ENCODE measurements at places on chromosomes 1 and 21.

DNA sequence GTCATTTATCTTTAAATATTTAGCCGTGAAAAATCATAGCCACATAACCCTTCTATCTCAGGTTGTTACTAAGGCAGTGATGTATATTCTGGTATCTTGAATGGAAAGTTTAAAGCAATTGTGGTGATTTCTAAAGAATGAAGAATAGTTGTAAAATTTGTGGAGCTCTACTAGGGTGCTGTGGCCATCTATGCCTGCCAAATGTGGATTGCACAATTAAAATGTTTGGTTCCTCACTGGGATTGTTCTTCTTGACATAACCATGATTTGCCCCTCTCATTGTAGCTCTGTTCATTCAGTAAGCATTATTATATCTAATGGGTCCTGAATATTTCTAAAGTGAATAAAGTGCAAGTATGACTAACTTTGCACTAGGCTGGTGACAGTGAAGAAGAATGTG lies 50.1 kb downstream of the AK4 start:
- DNase-seq = no peak

GRCh38 chr1:89807983-89808382 lies 12.8 kb upstream of the LRRC8D start:
- no peak for DNase-seq

GRCh38 chr21:35222021-35222420 lies 172.9 kb upstream of the RUNX1 start:
- no peak for DNase-seq

DNA sequence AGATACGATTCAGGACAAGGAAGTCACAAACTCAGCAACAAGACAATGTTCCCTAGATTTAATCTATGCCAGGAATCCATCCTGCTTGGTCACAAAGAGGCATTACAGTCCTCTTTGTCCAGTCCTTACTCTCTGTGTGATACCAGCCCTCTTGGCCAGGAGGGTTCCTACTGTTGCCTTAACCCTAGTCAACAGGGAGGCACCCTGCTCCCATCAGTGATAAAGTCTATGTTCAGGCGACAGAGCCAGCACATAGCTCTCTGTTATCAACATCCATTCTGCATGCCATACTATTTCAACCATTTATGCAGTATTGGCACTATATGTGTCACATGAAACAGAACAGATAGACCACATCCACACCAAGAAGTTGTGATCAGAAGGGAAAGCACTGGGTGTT lies 4.4 kb upstream of the NPL start:
- DNase-seq = no peak

GRCh38 chr1:159187647-159188374 lies 16.4 kb downstream of the CADM3 start:
- DNase-seq = no peak

- no peak for DNase-seq
Measured at GRCh38 chr1:162019006-162019405, 4.7 kb downstream of the OLFML2B start.

DNA sequence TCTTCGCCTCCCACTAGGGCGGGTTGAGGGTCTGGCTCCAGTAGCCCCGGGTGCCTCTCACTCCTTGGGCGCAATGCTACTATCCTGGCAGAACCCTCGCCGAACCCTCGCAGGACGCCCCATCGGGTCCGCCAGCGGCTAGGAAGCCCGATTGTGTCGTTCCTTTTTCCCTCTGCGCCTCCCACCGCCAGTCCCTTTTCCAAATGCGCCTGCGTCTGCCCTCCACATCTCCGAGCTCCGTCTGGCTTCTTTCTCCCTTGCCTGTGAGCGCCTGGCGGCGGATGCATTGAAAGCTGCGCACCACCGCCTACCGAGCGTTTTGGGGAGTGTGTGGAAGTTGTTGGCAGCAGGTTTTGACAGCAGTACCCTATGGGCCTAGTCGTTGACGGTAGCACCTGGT lies 1.0 kb upstream of the DIRAS3 start:
- peak; percentile 39 for DNase-seq

DNA sequence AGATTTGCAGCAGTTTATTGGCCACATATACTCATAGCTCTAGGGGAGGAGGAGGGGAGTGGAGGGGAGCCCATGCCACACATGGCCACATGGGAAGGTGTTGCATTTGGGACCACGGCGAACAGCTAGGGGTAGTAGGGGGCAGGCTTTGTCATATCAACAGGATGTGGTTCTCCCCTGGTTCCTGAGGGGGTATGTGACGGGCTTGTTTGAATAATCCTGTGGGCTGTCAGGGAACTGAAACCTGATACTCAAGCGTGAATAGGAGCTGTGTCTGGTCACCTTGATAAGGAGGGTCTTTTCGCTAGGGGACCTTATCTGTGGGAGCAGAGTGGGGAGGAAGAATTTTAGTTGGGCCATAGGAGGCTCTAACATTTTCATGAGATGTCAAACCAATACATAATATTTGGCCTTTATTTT lies 264.7 kb downstream of the CTH start:
- DNase-seq = no peak

DNA sequence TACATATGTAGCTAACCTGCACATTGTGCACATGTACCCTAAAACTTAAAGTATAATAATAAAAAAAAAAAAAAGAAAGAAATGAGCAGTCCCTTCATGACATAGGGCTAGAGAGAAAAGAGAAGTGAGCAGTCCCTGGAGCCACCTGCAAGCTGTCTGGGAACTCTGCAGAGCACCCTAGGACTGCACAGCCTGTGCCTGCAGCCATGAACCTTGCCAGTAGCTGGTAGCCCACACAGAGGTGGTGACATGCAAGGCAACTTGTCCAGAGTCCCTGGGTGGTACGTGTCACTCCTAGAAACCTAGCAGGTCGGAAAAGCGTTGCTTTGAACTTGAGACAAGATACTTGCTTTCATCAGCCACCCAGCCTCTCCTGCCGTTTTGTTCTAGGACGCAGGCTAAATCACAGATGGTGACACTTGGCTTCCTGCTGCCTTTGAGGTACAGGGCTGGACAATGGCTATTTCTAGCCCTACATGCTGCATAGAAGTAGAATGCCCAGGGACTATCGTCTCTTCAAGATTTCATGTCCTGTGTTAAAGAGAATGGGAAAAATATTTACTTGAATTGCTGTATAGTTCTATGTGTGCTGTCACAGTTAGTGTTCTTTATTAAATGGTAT lies 260.9 kb downstream of the LTN1 start:
- DNase-seq = no peak

DNA sequence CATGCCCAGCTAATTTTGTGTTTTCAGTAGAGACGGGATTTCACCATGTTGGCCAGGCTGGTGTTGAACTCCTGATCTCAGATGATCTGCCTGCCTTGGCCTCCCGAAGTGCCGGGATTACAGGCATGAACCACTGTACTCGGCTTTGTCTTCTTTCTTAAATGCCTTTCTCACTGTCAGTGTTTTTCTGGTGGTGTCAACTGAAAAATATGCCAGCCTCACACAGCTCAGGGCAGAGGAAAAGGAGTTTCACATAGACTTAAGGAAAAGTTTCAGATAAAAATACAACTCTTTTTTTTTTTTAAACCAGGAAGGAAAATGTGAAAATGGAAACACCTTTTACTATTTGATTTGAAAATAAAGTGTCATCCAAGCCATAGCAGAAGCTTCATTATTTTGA lies 4.6 kb upstream of the MAB21L3 start:
- no peak for DNase-seq

GRCh38 chr21:34524646-34525601 lies 12.9 kb upstream of the KCNE1 start:
- peak; percentile 36 for DNase-seq

- no peak for DNase-seq
Measured at GRCh38 chr1:87508247-87508787, 179.6 kb downstream of the LMO4 start.

DNA sequence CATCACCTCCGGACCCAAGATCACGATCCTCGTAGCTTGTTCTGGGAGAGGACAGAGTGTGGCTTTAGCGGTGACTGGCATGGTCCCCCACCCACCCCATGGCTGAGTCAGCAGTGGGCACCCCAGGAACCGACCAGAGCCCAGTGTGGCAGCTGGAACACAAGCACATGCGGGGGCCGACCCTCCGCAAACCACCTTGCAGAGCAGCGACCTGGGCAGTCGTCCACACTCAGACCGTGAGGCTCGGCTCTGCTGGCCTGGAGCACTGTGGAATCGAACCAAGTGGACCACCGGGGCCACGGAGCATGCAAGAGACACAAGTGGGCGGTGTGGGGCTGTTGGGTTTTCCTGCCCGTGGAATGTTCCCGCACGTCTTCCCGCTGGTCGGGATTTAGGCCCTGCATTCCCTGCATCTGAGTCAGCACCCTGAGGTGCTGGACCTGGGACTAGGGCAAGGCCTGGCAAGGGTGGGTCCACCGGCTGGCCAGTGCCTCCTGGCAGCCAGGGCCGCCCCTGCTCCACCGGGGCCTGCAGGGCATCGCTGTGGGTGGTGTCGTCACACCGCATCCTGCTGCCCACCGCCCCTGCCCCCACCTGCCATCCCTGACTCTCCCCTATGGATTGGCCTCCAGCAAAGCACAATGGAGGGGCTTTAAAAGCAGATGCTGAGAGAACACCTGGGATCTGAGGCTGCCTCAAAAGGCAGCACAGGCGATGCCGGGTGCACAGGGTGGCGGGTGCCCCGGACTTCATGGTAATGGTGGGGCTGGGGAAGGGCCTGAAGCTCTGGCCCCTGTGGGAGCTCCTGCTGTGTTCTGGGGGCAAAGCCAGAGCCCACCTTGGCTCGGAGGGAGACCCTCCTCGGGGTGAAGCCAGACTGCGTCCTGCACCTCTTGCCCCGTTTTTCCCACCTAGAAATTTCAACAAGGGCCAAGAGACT lies 18.5 kb downstream of the MORN1 start:
- no peak for DNase-seq

DNA sequence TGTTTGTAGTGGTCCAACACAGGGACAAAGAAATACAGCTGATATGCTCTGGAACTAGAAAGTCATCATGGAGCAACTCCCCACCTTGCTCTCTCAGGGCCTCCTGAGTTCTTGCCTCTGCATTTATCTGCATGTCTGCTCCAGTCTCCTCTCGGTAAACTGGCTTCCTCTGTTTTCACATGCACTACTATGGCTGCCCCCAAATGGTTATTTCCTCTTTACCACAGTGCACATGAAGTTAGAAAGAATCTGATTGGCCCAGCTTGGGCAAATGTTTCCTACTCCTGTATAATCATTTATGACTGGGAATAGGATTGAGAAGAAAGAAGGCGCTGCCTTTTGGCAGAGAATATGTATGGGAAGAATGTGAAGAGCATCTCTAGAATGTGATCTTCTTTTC lies 16.5 kb upstream of the PSMB2 start:
- DNase-seq = no peak

GRCh38 chr1:183092350-183092749 lies 69.1 kb downstream of the LAMC1 start:
- DNase-seq = no peak

GRCh38 chr1:52635321-52636089 lies 2.5 kb downstream of the SHISAL2A start:
- DNase-seq = no peak

- DNase-seq = no peak
Measured at GRCh38 chr1:83639785-83640184, 359.1 kb downstream of the TTLL7 start.

DNA sequence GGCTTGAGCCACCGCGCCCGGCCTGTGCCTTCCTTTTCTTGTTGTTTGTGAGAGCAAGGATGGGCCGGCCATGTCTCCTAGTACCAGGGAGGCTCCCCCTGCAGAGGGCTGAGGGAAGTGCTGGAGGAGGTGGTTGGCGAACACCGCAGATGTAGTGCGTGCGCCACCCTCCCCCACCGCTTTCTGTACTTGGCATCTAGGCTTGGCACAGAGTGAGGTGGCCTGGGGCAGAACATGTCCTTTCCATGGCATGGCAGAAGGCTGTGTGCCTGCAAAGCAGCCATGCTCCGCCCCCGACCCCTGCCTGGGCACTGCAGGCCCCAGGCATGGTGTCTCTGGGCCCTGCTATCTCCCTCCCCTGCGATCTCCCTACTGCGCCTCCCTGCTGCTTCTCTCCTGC lies 30.7 kb downstream of the ALPL start:
- no peak for DNase-seq

GRCh38 chr1:90411185-90411584 lies 305.9 kb downstream of the BARHL2 start:
- DNase-seq = no peak

DNA sequence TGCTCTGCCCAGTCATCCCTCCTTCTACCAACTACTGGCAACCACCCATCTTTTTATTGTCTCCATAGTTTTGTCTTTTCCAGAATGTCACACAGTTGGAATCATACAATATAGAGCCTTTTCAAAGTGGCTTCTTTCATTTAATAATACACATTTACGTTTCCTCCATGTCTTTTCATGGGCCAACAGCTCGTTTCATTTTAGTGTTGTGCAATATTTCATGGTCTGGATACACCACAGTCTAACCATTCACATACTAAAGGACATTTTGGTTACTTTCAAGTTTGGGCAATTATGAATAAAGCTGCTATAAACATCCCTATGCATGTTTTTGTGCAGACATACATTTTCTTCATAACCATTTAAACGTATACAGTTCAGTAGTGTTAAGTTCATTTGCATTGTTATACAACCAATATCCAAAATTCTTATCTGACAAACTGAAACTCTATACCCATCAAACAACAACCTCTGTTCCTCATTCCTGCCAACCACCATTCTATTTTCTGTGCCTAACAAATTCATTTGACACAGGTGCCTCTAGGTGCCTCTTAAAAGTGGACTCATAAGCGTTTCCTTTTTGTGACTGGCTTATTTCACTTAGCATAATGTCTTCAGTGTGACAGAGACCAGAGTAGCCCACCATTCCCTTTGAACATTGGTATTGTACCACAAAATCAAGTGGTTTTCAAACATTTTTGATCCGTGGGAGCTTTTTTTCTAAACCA lies 138.1 kb downstream of the NR5A2 start:
- no peak for DNase-seq

DNA sequence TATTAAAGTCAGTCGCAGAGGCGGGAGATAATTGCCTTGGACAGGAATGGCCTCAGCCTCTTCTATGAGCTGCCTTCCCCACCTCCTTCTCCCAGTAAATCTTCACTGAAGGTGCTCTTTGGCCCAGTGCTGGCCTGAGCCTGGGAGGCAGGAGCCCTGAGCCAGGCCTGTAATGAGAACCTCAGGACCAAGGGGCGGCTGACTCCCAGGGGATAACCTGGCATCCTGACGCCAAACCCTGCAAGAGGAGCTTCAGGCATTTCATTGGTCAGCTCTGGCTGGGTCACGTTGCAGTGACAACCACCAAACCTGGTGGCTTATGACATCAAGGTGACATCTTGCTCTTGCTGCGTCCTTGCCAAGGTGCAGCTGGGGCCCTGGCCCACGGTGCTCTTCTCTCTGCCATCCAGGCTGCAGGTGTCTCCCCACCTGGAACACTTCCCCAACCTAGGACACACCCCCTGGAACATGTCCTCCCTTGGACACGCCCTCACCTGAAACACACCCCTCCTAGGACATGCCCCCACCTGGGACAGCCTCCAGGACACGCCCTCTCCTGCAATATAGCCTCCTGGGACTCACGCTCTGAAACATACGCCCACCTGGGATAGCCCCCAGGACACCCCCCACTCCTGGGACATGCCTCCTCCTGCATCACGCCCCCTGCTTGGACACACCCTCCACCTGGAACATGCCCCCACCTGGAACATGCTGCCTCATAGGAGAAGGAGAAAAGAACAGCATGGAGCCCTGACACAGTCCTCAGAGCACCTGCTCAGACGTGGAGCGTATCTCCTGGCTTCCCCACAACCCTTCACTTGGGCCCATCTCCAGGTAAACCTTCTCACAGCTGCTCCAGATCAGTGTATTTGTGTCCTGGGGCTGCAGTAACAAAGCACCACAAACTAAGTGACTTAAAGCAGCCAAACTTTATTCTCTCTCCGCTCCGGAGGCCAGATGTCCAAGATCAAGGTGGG lies 333.6 kb downstream of the NPHP4 start:
- no peak for DNase-seq

GRCh38 chr21:16587141-16587581 lies 857.4 kb downstream of the USP25 start:
- peak; percentile 68 for DNase-seq

All from muscle of arm (tissue), 14 donors.